T47D (cell line): ENCODE measurements at places on chromosomes 6 and 20.

DNA sequence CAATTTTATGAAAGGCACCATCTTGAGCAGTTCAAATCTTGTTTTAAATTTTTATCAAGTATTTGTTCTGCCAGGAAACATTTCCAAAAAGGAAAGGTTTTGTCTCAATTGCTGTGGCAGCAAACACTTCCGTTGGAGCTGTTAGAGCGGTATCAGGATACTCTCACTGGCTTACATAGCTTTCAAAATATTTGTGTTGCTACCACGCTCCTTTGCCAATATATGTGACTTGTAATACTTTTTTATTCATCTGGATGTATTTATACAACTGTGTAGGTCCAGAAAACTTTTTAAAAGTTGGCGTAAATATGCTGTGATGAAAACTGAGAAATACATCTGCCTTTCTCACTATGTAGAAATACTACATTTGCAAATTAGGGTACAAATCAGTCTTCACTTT is 37.8 kb upstream of the NHSL1 start:
- DNase-seq = no peak

DNA sequence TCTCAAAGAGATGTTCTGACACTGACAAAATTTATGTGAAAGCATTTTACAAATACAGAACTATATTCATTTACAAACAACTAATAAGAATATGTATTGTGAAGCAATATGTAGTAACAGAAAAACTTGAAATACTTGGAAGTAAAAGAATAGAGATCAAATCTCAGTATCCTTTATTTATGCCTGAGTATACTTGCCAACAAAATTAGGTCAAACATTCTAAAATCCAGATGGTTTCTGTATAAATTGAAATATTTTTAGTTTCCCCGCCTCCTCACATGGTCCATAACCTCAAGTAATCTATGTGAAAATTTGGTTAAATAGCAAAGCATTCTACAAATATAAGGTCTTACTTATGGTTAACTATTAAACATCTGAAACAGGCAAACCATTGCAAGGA is 545.4 kb downstream of the EYS start:
- no peak for DNase-seq

DNA sequence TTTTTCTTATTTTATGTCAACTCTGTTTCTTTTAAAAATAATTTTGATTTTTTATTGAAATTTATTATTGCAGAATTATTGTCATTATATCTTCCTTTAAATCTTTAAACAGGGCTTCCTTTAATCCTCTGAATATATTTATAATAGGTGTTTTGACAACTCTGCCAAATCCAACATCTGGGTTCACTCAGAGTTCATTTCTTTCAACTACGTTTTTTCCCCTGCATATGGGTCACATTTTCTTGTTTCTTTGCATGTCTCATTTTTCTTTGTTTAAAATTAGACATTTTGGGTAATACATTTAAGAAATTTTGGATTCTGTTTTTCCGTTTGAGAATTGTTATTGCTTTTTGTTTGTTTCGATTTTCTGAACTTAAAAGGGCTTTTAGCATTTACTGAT is 655.1 kb upstream of the CITED2 start:
- DNase-seq = no peak

GRCh38 chr6:147820520-147820919 is 312.0 kb downstream of the SAMD5 start:
- DNase-seq = no peak

- DNase-seq = no peak
These were observed 3.5 kb downstream of the AP5S1 start for GRCh38 chr20:3823881-3824280.

DNA sequence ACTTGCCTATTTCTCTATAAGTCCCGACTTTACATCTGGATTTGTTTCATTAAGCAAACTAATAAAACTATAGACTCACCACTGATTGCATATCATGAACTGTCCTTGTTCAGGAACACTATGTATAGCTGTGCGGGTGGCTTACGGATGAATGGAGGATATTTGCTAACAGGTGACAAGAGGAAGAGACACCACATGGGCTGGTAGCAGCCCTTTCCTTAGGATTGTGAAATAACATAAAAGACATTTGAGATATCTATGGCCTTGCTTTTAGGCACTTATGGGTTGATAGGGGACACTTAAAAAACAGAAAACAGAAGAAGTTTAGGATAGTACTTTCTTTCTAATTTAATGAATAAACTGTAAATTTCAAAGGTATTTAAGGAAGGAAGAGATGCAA is 5.0 kb upstream of the CAP2 start:
- peak; percentile 51 for DNase-seq

GRCh38 chr20:61924211-61924857 is 141.3 kb downstream of the TAF4 start:
- DNase-seq = no peak

- peak; percentile 19 for DNase-seq
These were observed 3.0 kb downstream of the ADGRF4 start for GRCh38 chr6:47701363-47701762.

DNA sequence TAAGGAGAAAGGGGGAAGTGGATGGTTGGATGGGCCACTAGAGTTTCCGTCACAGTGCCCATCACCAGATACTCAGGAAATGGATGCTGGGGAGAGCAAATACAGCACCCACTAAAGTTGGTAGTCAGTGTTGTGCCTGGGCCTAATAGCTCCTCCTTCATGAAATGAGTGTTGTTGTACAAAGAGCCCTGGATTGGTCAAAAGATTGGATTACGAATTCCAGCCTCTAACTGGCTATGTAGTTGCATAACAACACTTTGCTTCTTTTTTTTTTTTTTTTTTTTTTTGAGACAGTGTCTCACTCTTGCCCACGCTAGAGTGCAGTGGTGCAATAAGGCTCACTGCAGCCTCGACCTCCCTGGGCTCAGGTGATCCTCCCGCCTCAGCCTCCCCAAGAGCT is 27.4 kb downstream of the KCNG1 start:
- DNase-seq = no peak

DNA sequence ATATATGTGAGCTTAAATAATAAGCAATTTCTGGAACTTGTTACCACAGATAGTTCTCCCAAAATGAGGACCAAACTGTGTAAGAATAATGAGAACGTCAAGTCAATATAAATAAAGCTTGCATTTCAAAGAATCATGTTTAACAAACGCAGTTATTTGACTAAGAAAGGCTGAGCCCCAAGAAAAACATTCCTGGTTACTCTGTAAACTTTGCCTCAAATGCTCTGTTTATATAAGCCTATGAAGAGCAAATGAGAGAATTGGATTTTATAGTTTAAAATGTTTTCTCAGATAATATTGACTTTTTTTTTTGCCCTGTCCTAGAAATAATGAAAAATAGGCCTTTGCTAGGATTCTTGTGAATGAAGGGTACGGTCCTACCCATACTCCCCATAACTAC is 81.3 kb downstream of the C6orf52 start:
- peak; percentile 72 for DNase-seq

- no peak for DNase-seq
These were observed 7.5 kb upstream of the BPI start for GRCh38 chr20:38296433-38296832.

GRCh38 chr6:3533981-3534380 is 77.1 kb upstream of the SLC22A23 start:
- DNase-seq = no peak

- DNase-seq = peak; percentile 64
These were observed 639 bp upstream of the CD24 start for GRCh38 chr6:106974999-106975737.

GRCh38 chr20:13839421-13840092 is 54.7 kb downstream of the NDUFAF5 start:
- DNase-seq = no peak

DNA sequence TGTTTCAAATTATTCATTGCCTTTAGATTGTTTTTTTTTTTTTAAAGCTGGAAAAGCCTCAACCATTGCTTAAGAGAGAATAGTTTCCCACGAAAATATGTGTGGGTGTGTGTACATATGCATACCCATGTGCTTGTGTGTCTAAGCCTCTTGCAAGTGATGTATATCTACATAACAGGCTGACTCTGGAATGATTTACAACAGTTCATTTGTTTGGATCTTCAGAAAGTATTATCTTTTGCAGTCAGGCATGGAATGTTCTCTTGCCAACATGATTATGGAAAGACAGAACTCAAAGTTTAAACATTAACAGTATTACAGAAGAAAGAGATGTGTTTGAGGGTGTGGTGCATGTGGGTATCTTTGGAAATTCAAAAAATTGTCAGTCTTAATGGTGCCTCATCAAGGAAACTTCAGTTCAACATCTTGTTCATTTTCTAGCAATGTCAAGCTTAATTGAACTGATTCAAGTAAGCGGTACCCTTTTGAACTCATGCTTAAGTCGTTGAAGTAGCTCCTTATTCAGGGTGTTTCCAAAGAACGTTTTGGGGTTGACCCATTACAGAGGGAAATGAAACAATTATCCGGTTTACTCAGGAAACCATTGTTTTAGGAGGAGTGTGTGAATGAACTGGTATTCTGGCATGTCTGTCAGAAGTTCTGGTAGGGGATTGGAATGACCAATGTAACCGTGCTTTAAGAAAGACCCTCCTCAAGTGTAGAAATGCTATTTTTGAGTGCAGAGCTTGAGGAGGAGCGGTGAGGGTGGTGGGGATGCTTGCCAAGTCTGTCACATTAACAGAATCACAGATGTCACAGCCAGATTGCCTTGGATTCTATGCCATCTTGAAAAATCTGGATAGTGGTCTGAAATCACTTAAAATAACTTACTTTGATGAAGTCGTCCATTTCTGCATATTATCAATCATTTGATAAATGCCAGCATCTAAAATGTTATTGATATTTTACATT is 60.3 kb downstream of the ADGRG6 start:
- no peak for DNase-seq

- DNase-seq = no peak
These were observed 505.5 kb downstream of the PRIM2 start for GRCh38 chr6:57822896-57823358.

DNA sequence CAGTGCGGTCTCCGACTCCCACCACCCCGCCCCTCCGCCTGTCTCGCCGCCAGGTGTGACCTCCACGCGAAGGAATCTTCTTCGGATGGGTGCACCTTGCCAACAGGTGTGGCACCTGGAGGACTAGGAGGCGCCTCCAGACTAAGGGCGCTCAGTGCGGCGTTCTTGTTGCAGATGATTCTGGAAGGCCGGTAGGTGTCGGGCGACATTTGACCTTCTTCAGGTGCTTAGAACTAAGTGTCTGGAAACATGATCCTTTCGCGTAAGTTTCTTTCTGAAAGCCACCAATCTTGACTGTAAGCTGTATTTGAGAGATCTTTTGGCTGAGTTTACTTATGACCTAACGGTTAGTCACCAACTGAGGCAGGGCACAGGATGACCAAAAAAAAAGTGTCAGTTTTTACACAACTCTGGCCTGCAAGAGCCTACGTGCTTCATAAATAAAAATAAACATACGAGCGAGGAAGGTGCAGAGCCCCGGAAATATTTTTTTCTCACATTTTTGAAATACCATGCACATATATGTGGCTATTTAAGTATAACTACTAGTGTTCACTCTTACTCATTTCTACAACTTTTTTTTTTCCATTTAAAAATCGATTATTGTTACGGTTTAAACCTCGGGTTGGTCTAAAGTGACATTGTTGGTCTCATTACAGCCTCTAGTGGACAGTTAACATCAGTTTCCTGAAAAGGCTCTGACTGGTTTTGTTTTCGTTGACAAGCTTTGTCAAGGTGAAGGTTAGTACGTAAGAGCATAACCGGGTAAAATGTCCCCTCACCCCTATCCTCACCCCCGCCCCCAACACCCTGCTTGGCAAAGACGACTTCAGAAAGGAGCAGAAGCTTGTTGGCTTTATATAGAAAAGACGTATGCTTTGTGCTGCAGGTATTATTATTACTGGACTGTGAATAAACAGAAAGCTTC is 1.6 kb upstream of the ATXN1 start:
- peak; percentile 79 for DNase-seq

GRCh38 chr20:63090682-63091571 is 84.2 kb upstream of the BHLHE23 start:
- no peak for DNase-seq

DNA sequence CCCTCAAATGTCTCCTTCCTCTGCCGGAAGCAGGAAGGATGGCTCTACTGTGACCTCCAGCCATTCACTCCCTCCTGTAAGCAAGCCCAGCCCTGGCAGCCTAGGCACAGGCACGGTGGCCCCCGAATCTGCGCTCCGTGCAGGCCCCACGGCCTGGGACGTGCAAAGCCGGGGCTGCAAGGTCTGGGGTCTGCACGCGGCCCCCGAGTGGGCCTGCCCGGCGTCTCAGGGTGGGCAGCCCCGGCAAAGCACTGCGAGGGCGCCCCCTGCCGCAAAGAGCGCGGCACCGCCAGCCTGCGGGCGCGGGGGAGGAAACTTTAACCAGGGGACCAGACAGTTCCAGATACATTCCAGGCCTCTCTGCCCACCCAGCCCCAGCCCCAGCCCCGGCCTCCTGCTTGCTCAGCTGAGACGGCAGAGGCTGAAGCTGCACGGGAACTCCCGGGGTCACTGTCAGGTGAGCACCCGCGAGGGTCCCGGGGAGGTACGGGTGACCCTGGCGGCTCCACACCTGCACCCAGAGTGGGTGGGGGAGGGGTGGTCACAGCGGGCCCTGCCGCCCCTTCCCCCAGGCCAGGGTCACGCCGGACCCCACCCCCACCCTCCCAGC is 98.8 kb downstream of the ASXL1 start:
- no peak for DNase-seq

DNA sequence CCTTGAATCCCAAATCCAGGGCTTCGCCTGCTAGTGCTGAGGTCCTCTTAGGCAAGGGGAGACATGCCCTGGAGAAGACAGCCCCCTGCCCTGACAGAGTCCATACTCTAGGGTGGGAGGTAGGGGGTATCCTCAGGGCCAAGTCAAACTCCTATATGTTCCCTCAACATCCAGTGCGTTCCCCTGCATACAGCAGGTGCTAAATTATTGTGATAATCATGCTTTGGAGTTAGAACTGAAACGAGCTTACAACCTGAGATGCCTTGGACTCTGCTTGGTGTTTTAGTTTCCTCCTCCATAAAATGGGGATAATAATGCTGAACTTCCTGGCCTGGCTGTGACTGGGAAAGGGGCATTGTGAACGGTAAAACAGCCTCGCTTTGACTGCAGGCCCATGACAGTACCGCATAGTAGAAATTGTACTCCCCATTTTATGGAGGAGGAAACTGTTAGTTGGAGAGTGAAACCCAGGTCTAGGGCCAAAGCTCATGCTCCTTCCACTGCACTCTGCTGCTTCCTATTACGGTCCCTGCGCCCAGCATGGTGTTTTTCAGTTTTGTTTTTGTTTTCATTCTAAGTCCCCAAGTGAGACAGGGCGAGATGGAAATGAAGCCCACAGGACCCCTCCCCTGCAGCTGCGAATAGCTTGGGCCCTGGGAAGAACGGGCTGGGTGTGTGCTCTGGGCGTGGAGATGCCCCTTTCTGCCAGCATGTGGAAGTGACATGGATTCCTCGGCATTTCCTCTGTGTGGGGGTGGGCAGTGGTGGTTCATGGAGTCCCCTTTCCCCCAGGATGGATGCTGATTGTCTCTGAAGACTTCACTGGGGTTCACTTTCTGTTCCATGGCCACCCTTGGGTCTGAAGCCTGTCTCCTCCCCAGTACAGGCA is 162.5 kb downstream of the VEGFA start:
- no peak for DNase-seq

DNA sequence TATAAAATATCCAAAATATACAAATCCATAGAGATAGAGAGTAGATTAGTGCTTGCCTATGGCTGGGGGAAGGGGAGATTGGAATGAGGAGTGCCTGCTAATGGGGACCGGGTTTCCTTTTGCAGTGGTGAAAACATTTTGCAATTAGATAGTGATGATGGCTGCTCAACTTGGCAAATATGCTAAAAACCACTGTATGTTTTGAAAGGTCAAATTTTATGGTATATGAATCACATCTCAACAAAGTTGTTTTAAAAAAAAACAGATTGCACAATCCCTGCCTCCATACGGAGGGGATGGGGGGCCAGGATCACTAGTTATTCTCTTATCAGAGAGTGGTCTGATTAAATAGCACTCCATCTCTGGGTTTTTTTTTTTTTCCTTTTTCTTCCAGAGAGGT is 76.9 kb upstream of the RIPOR2 start:
- DNase-seq = no peak
